Hematopoietic multipotent progenitor cell treated with erythropoietin and hydrocortisone succinate and interleukin-3 and kit ligand, for 4 days (in vitro differentiated cells): ENCODE measurements at places on chromosomes 3 and 15.

DNA sequence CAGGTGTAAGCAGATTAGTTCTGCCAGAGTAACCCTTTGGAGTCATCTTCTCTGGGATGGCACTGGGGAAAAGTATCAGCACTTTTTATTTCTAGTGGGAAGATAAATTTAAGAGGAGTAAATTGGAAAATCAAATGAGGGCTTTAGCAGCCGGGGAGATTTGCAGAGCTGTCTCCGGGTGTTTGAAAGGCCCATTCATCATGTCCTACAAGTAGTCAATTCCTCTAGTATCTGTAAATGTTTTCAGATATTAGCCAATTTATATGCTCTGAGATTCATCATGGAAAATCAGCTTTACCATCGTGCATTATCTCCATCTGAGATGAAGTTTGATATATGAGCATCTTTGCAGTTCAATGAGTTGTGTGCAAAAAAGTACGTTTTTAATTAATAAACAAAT lies 93.6 kb downstream of the CDIN1 start:
- no peak for DNase-seq

DNA sequence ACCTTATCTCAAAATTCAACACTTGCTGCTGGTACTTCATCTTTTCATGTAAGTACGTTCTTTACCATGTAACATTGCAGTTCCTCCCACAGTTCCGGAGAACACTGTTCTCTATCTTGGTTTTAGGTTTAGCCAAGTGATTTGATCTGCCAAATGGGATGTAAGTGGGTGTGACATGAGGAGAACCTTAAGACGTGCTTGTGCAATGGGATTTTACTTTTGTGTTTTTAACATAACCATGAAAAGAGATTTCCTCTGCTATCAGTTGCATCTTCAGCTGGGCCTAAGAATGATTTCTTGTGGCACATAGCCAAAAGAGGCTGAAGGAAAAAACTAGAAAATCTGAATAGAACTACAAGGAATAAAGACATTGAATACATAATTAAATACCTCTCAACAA lies 894.5 kb upstream of the ALCAM start:
- DNase-seq = no peak

DNA sequence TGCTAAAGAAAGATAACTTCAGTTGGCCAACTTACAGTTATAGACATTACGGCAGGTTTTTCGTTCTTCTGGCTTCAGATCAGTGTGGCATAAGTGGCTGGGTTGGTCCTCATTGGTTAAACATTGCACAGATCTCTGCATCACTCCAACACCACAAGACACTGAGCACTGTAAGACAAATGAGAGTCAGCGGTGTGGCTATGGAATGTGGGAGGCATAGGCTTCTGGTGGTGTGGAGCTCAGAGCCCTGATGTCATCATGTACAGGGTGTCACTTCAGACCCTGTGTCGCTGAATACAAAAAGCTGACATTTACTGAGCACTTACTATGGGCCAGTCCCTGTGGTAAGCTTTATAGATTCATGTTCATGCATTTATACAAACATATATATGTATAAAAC lies 146.0 kb downstream of the ADAMTS9 start:
- no peak for DNase-seq

DNA sequence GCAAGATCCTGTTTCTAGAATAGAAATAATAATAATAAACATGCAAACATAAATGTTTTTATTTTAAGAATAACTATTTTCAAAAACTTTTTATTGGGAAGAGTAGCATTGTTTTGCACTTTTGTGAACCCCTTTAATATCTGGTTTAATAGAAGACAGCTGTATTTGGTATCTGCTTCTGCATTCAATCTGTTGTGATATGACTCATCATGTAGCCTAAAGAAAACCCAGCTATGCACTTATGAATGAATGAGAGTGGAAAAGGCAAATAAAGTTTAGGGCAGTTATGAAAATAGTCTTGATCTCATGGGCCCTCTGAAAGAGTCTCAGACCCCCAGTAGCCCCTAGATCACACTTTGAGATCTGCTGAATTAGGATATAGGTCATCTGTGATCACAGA lies 100.4 kb upstream of the PPP2R3A start:
- DNase-seq = no peak

DNA sequence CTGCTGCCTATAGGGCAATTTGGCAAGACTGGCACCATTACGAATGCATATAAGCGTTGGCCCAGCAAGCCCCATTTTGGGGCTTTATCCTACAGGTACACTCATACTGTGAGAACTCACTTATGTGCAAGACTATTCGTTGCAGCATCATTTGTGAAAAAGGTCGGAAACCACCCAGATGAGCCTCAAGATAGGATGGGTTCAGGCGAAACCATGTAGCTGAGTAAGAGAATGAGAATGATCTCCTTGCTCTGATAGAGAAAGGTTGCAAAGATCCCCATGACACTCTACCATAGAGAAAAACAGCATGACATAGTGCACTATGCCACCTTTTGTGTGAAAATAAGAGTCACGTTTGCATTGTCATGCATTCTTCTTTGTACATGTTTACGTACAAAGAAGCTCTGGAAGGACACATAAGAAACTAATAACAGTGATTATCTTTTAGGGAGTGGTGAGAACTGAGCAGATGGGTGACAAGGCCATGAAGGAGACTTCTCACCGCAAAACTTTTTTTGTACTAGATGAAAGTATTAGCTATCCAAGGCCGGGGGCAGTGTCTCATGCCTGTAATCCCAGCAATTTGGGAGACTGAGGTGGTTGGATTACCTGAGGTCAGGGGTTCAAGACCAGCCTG lies 50.0 kb downstream of the RHCG start:
- no peak for DNase-seq

- no peak for DNase-seq
Measured at GRCh38 chr3:74648107-74648506, 33.6 kb upstream of the CNTN3 start.

GRCh38 chr3:127794402-127794801 lies 27.9 kb downstream of the MGLL start:
- DNase-seq = no peak

DNA sequence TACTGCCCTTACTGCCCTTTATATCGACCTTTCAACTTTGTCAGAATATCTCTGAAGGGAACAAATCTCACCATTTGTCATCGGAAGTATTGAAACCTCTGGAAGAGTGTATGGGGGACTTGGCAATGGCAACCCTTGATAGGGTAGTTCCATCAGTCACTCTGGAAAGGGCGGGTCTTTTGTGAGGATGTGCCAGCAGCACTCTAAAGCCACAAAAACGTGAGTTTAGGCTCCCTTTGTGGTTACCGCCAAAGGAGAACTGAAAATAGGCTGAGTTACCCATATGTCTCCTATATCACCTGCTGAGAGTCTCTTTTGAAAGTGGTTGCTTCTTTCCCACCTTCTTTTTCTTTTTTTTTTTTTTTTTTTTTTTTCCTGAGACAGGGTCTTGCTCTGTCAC lies 296.8 kb upstream of the CHRM5 start:
- peak; percentile 35 for DNase-seq

DNA sequence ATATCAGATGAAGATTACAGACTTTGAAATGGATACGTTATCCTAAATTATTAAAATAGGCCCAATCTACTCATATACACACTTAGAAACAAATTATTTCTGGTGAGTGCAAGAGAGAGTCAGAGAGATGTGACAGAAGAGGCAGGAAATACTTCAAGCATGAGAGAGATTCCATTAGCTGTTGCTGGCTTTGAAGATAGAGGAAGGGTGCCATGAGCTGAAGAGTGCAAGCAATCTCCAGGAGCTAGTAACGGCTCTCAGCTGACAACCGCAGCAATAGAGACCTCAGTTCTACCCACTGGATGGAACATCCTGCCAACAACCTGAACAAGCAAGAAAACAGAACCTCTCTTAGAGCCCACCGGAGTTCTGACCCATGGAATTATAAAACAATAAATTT lies 270.7 kb upstream of the SLITRK3 start:
- DNase-seq = no peak

DNA sequence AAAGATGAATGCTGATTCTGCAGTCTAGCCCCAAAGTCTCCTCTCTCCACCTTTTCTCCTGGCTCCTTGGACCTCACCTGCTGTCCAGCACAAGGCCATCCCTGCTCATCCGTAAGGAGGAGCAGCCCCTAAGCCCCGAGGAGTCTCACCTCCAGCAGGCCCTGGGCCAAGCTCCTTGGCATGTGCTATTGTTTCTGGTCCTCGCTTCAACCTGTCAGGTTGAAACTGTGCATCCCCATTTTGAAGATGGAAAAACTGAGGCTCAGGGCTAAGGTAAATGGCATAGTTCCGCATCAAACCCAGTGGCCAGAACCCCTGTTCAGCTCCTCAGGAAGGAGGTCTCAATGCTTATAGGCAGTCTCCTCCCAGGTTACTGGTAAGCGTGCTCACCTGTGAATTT lies 26.1 kb downstream of the CHDH start:
- DNase-seq = no peak

DNA sequence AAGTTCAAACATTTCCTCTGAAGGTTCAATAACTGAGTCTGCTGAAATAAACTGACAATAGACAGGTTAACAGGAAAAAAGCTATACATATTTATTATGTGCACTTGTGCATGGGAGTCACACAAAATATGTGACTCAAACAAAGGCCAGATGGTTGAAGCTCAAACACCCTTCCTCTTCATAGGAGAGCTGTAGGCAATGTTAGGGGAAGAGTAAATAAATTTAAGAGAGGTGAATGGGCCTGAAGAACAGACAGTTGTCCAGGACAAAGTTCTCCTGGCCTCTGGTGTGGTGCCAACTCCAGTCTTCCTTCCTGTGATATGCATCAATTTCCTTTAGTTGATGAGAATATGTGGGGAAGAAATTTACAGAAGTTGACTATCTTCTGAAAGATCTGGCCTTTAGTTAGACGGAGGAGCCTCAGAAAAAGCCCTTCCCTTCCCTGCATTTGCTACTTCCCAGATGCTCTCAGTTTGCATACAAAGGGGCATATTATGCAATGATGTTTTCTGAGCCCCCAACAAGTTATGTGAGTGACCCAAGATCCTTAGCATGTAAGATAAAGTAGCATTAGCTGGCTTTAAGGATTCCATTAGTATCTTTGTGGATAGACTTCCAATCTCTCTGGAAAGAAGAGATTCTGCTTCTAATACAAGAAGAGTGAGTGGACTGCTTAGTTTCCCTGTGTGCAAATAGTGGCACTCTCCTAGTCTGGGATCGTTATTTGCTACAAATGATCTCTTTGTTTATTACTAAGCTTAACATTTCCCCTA lies 96.4 kb upstream of the IGSF10 start:
- peak; percentile 28 for DNase-seq

DNA sequence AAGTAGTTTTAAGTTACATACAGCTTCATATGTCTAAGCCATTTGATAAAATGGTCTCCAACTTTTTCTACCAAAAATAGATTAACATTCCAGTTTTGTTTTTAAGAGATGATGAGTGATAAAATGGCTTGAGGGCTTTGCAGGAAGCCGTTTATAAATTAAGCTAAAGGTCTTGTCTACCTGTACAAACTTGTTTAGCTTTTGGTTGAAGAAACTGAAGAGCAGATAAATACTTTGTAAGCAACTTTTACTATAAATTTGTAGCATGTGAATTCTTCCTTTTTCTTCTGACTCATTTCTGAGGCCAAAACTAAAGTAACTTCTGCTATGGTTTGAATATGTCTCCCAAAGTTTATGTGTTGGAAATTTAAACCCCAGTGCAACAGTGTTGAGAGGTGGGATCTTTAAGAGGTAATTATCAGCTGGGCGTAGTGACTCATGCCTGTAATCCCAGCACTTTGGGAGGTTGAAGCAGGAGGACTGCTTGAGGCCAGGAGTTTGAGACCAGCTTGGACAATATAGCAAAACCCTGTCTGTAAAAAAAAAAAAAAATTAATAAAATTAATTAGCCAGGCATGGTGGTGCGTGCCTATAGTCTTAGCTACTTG lies 8.2 kb upstream of the NEDD4 start:
- no peak for DNase-seq

- no peak for DNase-seq
Measured at GRCh38 chr3:158127250-158128219, 17.6 kb downstream of the RSRC1 start.

- no peak for DNase-seq
Measured at GRCh38 chr3:47715928-47716327, 65.8 kb downstream of the SMARCC1 start.

DNA sequence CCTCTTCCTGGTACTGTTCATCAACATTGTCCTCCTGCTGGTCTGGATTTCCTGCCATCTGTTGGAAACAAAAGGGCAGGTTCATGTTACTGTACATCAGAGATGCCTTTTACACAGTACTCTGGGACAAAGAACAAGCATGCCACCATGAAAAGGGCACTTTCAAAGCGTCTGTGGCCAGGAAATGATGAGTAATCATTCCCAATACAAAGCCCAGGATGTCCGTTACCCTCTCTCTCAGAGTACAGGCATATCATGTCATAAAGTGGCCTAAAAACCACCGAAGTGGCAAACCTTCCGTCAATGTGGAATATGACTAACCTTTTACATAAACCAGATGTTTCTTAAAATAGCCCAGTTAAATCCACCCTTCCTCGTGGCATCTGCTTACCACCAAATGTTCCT lies 71.2 kb downstream of the GOLIM4 start:
- DNase-seq = peak; percentile 75

DNA sequence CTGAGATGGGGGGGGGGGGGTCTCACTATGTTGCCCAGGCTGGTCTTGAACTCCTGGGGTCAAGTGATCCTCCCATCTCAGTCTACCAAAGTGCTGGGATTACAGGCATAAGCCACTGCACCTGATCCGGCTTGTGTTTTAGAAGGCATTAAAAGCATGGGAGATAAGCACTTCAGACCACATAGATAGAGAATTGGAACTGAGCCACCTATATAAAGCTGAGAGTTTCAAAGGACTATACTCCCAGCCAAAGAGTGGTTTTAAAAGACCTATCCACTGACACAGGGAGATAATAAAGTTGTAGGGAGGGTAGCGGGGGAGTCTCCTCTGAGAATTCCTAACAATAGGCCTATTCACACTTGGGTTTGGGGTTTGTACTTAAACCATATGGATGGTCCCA lies 34.8 kb downstream of the DENND4A start:
- DNase-seq = peak; percentile 67

GRCh38 chr15:89352476-89352875 lies 17.9 kb upstream of the POLG start:
- DNase-seq = no peak

DNA sequence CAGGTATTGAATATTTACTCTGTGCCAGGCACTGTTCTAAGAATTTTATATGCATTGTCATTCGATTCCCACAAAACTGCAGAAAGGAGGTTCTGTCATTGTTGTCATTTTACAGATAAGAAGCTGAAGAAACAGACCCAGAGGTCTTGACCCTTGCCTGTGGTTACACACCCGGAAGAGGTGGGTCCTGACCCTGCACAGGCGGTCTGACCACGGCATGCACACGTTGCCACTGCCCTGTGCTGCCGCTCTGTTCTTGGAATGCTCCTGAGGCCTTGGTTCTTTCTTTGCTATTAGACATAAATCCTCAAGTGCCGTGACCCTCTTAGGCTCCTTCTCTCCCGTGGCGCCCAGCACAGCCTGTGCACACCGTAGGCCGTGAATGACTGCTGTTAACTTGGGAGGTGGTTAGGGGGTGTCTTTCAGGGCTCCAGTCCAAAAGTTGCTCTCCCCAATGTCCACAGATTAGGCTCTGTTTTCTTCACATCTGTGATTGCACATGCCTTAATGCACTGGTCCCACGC lies 74.1 kb upstream of the PLXNA1 start:
- DNase-seq = peak; percentile 91

- DNase-seq = no peak
Measured at GRCh38 chr3:42339321-42339720, 71.1 kb downstream of the LYZL4 start.
